Activated CD4-positive, CD25-positive, alpha-beta regulatory T cell (primary cell): ENCODE measurements at places on chromosomes 11 and 22.

- no peak for DNase-seq
Measured at GRCh38 chr11:101336155-101336554, 206.5 kb upstream of the PGR start.

DNA sequence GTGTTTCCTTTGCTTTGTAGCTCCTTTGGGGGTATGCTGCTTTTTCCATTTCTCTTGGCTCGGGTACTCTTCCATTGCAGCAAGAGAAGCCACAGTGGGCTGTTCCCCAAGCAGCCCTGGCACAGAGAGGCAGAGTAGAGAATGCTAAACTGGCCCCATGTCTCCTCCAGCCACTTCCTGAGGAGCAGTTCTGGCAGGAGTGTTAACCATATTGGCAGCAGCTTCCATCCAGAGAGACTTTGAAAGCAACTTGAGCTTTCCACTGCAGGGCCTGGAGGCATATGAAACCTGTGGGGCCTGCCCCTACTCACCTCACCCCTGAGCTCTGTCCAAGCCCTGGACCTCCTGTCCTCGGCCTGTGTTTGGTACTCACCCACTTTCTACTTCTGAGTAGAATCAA, 61.8 kb downstream of the ALX4 start:
- no peak for DNase-seq

DNA sequence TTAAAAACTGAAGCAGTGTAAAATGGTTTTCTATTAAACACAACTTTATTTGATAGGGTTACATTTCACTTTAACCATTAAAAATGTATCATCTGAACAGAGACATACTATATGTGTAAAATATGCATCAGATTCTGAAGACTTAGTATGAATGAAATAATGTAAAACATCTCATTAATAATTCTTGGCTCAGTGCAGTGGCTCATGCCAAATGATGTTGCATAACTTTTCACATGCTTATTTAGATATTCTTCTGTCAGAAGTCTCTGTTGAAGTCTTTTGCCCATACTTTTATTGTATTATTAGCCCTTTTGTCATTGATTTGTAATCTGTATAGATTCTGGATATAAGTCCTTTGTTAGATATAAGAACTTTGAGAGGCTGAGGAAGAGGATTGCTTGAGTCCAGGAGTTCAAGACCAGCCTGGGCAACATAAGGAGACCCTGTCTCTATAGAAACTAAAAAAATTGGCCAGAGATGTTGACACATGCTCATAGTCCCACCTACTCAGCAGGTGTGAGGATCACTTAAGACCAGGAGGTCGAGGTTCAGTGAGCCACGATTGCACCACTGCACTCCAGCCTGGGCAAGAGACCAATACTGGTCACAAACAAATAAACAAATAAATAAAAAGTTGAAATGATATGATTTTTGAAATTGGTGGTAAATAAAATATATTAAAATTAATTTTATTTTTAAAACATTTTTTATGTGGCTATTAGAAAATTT, 73.8 kb upstream of the PARVA start:
- no peak for DNase-seq

GRCh38 chr22:31637447-31637890, 24.5 kb downstream of the PISD start:
- no peak for DNase-seq

DNA sequence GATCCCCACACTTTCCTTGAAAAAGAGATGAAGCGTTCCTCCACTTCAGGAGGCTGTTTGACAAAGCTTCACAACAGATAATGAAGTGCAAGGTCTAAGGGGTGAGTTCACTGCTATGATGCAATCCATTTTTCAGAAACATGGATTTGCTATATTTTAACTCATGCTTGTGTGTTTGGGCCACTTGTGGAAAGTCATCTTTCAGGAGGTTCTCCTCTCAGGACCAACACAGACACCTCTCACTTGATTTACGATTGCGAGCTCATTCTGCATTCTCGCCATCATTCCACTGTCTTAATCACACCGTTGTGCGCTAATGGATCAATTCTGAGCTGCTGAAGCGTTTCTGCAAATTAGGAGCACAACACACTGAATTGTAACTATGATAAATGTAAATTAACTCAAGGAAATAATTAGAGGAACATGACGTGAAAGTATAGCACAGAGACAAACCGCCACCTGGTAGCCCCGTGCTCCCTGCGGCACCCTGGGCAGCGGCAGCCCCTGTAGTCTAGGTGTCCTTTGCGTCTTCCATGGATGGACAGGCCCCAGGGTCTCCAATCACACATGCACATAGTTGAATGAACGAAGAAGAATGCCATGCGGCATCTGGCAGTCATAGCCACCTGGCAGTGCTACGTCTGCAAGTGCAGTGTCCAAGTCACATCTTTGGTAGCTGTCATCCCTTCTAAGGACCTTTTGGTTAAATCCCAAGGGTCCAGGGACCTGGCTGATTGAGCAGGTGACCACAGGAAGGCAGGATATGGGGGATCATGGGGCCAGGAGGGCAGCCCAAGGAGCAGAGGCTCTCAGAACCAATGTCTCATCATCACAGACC, 28.1 kb upstream of the RTL6 start:
- DNase-seq: no peak

GRCh38 chr11:123181075-123181474, 14.0 kb downstream of the CLMP start:
- no peak for DNase-seq

DNA sequence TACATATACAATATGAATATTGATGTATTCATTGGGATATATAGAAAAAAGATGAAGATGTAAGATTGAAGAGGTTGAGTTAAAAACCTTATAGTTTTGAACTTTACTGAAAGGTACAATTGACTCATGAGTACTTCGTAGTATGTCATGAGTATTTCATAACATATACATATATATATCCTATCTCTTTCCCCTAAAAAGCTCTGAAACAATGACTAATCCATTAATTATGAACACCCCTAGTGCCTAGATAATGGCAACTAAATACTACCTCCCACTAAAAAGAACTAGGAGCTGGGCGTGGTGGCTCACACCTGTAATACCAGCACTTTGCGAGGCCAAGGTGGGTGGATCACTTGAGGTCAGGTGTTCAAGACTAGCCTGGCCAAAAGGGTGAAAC, 31.5 kb downstream of the SLC35F2 start:
- DNase-seq: no peak

GRCh38 chr11:130992788-130993187, 76.5 kb upstream of the SNX19 start:
- DNase-seq: no peak

- DNase-seq: no peak
Measured at GRCh38 chr11:5591613-5592012, 4.8 kb upstream of the TRIM6 start.

DNA sequence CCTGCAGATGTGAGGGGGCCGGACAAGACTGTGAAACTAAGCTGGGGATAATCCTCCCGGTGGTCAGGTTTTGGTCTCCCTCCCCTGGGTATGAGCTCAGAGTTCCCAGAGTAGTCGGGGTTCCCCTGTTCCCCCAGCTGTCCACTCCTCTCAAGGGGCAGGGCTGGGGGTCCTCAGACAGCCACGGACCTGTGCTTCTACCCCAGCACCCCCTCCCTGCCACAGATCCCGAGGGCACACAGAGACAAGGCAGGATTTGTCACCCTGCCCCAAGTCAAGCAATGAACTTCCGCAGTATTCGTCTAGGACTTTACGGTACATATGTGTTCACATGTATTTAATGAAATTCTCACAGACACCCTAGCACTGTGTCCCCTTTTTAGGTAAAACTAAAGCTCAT, 45.2 kb downstream of the APOL1 start:
- DNase-seq: no peak

DNA sequence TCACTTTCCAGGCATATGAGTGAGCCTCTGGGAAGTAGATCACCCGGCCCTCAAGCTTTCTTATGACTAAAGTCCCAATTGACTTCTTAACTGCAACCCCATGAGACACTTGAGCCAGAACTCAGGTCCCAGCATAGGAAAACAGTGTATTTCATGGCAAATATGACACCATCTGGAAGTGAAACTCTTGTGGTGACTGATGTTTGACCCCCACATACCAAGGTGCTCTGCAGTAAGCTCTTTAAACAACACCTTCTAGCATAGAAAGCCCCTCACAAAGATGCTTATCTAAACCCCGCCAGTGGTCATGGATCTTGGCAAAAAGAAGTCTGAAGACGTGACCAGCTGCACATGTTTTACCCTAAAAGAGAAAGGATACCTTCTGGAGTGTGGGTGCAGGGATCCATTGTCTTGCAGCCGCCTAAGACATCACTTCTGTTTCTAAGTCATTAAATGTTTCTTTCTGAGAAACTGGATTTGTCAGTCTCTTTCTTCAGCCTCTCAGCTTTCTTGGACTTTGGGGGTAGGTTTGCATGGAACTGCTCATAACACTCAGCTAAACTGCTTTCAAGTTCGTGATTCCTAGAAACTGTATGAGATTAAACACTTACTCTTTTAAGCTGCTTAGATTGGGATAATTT, 7.4 kb upstream of the PELI3 start:
- DNase-seq: no peak

GRCh38 chr11:16157327-16157726, 199.0 kb downstream of the SOX6 start:
- DNase-seq: no peak

DNA sequence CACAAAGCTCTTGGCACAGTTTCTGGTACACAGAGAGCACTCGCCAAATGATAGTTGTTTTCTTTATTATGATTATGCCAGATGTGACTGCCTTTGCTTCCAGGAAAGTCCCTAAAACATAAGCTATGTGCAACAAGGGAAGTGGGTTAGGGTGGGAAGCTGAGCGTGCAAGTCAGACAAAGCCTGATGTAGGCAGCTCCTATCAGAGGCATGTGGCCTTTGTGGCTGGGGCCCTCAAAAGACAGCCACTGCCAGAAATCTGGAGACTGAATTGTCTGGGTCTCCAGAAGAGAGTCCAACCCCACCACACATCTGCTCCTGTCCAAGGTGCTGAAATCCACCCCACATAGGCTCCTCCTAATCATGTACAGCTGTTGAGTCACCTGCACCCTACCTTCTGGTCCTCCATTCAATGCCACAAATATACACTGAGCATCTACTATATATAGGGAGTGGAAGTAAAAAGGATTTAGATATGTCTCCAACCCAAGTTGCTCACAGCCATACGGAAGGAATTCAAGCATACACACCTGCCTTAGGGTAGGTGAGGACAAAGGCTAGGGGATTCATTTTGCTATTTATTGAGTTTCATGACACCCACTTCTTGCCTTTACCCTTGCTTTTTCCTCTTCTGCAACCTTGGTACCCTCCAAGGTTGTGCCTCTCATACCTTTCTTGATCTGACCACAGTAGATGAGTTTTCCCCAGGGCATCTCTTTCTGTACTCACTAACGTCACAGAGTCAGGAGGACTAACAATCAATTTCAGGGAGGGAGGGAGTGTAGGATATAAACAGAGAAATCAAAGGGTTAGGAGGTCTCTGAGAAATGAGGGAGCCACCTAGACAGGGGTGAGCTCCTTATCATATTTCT, 12.4 kb downstream of the SEC14L3 start:
- no peak for DNase-seq

- DNase-seq: no peak
Measured at GRCh38 chr11:4125141-4125540, 30.5 kb downstream of the RRM1 start.

DNA sequence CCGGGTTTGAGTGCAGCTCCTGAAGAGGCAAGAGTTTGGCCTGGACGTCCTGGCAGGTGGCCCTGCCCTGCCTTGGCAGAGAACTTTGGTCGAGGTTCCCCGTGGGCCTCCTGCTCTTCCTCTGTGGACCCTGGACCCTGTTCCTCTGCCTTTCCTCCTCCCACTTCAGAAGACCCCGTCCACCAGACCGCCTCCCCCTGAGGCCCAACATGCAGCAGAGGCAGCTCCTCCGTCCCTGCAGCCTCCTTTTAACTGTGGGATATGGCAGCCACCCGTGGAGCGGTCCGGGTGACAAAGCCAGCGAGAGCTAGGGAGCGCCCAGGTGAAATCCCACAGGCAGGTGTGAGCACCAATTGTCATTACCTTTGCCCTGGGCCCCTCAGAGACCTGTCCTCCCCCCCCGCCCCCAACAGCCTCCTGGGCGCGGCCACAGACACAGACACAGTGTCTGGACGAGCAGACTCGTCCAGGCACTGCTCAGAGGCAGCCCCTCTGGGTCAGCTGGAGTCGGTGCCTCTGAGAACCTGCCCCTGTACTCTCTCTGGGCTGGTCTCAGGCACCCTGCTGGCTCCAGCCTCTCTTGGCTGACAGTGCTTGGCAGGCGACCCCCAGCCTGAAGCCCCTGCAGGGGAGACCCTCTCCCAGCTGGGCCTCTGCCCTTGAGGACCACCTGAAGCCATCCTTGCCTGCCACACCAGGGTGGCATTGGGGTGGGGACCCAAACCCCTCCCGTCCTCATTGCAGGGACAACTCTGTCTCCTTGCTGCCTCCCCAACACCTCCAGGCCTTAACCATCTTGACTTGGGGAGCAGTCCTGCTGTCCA, 4.1 kb upstream of the PTDSS2 start:
- DNase-seq: no peak

GRCh38 chr22:37641561-37641949, 2.1 kb downstream of the SH3BP1 start:
- DNase-seq: no peak

DNA sequence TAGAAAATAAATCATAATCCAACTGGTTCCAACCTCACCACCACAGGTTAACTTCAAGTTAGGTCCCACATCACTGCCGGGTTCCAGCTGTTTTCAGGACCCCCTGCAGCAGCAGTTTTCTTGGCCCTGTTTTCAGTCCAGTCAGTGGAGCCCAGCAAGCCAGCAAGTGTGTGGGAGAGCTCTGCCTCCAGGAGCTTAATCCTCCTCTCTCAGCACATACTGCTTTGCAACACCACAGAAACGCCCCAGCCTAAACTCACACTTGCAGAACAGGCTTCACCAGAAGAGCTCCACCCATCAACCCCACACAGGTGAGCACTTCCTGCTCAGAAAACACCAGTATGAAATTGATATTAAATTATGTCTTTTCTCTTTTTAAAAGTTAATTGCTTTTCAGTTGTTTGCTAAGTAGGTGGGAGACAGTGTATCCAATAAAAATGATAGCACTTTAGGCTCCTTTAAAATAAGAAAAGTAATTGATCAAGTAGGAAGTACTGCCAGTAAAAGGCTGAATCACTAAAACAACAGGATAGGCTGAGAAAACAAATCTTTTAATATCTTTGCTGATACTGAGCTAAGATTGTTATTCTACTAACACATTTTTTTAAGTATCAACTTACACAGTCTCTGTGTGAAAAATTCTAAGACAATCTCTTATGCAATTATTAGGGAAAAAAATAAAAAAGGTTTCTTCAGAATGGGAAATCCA, 81.5 kb upstream of the TP53AIP1 start:
- no peak for DNase-seq

DNA sequence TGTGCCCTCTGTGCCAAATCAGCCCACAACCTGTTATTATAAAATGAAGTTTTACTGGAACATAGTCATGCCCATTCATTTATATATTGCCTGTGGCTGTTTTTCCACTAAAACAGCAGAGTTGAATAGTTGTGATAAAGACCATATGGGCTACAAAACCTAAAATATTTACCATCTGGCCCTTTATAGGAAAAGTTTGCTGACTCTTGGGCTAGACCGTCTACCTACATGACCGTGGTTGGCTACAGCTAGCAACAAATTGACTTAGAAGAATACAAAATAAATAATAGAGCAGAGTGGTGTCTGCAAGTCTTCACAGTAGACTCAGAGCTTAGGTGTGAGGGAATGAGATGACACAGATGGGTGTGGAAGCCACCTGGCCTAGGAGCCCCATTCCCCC, 11.2 kb upstream of the IL18BP start:
- no peak for DNase-seq

GRCh38 chr11:93734427-93735222, 6.7 kb downstream of the TAF1D start:
- no peak for DNase-seq

- DNase-seq: no peak
Measured at GRCh38 chr11:16797776-16798175, 59.3 kb downstream of the C11orf58 start.
